ENCODE measurements at places on chromosomes 16 and 17.

DNA sequence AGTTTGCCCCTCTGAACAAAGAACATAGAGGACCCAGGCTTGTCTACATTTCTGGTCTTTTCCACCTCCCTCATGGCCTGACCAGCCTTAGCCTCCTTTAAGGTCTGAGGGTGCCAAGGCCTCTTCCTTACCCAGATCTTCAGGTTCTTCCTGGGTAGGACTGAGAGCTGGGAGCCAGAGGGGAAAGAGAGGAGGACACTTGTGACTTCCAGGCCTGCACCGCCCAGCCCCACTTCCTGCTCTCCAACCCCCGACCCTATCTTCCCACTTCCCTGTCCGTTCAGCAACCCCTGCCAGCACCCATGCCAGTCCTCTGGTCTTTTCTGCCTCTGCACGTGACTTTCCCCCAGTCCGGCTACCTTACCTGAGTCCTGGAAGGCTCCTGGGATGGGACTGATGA is 534 bp downstream of the PRSS36 start:
- no peak for DNase-seq

GRCh38 chr17:34222722-34223497 is 32.2 kb upstream of the CCL2 start:
- no peak for DNase-seq

DNA sequence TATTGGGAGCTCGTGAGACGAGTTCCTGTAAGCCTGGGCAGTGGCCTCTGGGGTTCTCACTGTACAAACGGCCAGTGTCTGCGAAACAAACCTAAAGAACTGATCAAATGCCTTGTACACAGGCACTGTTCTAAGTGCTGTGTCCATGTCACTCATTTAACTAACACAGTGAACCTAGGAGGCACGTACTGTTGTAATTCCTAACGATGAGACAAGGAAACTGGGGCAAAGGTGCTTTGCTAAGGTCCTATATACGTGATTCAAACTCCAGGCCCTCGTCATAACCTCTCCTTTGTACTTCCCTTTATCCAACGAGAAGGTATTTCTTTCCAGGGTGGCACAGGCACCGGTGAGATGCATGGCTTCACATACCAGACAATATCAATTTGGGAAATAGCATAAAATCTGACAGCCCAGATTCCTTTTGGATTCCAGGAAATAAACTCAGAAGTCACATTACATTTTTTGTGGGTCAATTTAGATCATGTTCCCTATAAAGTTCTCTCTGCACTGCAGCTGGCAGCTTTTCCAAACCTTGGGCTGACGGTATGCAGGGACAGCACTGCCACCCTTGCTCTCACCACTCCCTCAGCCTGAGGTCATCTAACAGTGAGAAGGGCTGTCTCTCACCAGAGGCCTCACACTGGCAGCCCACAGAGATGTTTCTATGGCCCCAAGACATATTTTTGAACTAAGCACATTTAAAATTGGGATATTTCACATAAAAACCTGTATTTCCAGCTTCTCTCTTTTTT is 18.3 kb downstream of the GLYR1 start:
- DNase-seq = no peak

GRCh38 chr16:87926246-87927194 is 9.8 kb downstream of the CA5A start:
- DNase-seq = no peak

DNA sequence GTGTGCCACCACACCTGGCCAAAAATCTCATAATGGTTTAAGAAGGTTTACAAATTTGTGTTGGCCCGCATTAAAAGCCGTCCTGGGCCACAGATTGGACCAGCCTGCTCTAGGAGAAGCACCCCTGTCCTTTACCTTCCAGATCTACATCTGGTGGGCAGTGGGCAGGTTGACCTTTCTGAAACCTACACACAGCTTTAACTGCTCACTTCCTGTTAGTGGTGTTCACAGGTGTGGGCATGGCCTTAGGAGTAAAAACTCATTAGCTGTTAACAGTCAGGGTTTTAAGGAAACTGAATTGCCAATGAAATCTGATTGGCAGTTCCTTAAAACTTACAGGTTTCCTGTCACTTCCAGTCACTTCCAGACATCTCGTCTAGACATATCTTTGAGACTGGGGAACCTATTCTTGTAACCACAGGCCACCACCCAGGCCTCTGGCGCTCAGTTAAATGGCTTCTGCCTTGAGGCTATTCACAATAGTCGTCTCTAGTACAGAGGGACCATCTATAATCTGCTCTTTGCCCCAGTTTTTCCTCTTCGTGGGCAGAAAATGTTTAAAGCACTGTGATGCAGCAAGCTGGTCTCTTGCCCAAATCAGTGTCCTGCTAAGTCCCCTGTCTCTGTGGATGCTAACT is 29.3 kb downstream of the GNGT2 start:
- DNase-seq = no peak

- no peak for DNase-seq
These were observed 48.2 kb downstream of the IGF2BP1 start for GRCh38 chr17:49045376-49045775.

DNA sequence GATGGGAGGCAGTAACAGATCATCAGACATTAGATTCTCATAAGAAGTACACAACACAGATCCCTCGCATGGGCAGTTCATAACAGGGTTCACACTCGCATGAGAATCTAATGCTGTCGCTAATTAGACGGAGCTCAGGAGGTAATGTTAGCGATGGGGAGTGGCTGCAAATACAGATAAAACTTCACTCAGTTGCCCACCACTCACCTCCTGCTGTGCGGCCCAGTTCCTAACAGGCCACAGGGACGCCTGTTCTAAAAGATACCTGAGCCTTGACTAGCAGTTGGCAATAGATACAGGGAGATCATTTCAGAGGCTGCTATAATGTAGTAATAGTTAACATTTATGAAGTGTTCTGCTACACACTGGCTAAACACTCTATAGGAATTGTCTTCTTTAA is 4.9 kb downstream of the PTRH2 start:
- no peak for DNase-seq

DNA sequence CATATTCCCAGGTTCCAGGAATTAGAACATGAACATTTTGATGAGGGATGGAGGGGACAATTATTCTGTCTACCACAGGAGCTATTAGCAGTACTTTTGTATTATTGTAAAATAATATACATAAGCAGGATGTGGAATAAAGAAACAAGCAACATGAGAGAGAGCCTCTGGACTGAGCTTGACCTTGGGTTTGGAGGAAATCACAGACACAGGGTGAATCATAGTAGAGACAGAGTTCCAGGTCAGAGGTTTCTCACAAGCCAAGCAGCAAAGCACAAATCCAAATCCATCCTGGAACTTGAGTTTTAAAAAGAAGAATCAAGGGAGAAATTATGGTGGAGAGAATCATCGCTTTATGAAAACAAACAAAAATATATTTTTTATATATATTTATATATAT is 5.1 kb downstream of the KRT31 start:
- DNase-seq = no peak

- DNase-seq = no peak
These were observed 18.6 kb downstream of the CREBBP start for GRCh38 chr16:3861808-3862451.

DNA sequence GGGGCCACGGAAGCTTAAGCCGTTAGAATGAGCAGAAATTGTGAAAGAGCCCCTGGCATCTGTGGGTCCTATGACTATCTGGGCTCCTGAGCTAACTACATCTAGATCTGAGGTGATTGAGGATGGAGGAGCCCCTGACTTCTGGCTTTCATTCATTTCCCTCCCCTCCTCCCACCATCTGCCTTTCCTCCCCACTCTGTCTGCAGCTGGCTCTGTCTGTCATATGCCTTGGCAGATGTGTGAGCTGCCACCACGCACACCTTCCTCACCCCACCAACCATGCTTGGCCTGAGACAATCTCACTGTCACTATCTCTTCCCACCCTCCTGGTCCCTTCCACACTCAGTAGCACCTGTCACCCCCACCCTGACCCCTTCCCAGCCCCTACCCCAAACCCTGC is 5.1 kb downstream of the CD300E start:
- no peak for DNase-seq

Data from GM23338 (cell line).